ENCODE measurements at places on chromosomes 12 and 14. TPM values are rescaled to one million over a fixed set of nuclear protein-coding genes. Genes with fewer than 3 reads are reported as not detected.

Gene METTL3
- 123 TPM for total RNA-seq

DNA sequence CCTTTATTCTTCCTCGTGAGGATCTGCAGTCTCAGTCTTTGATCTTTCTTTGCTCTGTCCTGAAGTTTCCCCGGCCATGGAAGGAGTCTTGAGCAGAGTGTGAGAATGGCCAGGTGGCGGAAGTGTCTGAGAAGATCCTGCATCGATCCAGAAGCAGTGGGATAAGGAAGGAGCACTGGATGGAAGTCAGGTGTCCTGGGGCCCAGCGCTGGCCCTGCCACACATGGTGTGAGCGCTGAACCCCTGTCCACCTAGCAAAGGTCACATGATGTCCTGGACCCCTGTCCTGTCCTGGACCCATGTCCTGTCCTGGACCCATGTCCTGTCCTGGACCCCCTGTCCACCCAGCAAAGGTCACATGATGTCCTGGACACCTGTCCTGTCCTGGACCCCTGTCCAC is 111.8 kb upstream of the MED13L start:
- peaks cover 32% of the 10 kb centered on the region for H3K4me1 ChIP-seq
- DNase-seq: no peak
- no peaks in the 10 kb centered on the region for H3K27me3 ChIP-seq
- H3K36me3 ChIP-seq: no peaks in the 10 kb centered on the region
- H3K27ac ChIP-seq: no peak overlapping the region
- H3K4me3 ChIP-seq: no peak overlapping the region

- no peak overlapping the region for H3K4me3 ChIP-seq
- H3K36me3 ChIP-seq: peaks cover 14% of the 10 kb centered on the region
- H3K27me3 ChIP-seq: no peaks in the 10 kb centered on the region
These were observed 210.4 kb downstream of the ANO6 start for GRCh38 chr12:45426294-45426693.

GRCh38 chr12:77814386-77814785 is 16.3 kb upstream of the NAV3 start:
- no peaks in the 10 kb centered on the region for H3K36me3 ChIP-seq
- no peaks in the 10 kb centered on the region for H3K4me1 ChIP-seq
- H3K27ac ChIP-seq: no peak overlapping the region
- DNase-seq: no peak
- no peaks in the 10 kb centered on the region for H3K27me3 ChIP-seq

DNA sequence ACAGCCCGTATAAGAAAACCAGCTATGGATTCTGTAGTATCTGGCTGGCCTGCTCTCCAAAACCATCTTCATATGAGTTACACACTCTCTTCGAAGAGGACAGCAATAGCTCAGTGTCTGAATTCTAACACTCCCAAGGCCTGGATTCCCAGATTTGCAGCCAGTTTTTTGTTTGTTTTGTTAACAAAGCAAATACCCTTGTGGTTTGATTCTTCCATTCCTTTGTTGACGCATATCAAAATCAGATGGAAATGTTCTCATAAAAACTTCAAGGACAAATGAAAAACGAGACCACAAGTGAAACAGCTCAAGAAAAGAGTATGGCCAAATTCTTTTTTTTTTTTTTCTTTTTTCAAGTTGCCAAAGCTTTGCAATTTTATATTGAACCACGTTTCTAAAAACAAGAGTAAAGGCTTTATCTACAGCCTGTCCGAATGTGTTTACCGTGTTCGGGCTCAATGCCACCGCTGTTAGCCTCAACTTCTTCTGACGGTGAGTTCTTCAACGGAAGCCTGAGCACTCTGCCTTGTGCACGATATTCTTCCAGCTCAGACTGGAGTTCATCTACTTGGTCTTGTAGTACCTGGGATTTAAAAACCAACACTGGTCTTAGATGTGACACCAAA is 67.5 kb downstream of the NIN start:
- H3K4me1 ChIP-seq: no peaks in the 10 kb centered on the region
- no peak overlapping the region for H3K4me3 ChIP-seq
- no peak overlapping the region for H3K27ac ChIP-seq
- DNase-seq: no peak
- H3K36me3 ChIP-seq: peaks cover 27% of the 10 kb centered on the region

DNA sequence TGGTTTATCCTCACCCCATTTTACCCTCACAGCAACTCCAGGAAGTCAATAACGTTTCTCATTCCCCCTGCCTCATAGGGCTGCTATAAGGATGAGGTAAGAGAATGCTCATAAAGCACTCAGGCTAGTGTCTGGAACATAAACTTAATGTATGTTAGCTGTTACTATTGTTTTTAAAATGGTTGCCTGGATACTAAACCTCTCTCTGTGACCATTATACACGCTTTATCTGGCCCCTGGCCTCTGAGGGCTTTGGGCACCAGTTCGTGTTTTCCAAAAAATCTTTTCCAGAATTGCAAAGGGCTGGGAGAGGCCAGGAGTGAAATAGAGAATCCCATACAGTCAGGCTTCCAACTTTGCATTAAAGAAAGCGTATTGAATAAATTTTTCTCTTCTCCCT is 113.9 kb downstream of the KTN1 start:
- H3K27ac ChIP-seq: no peak overlapping the region
- no peaks in the 10 kb centered on the region for H3K4me1 ChIP-seq
- H3K27me3 ChIP-seq: no peaks in the 10 kb centered on the region
- no peaks in the 10 kb centered on the region for H3K36me3 ChIP-seq

DNA sequence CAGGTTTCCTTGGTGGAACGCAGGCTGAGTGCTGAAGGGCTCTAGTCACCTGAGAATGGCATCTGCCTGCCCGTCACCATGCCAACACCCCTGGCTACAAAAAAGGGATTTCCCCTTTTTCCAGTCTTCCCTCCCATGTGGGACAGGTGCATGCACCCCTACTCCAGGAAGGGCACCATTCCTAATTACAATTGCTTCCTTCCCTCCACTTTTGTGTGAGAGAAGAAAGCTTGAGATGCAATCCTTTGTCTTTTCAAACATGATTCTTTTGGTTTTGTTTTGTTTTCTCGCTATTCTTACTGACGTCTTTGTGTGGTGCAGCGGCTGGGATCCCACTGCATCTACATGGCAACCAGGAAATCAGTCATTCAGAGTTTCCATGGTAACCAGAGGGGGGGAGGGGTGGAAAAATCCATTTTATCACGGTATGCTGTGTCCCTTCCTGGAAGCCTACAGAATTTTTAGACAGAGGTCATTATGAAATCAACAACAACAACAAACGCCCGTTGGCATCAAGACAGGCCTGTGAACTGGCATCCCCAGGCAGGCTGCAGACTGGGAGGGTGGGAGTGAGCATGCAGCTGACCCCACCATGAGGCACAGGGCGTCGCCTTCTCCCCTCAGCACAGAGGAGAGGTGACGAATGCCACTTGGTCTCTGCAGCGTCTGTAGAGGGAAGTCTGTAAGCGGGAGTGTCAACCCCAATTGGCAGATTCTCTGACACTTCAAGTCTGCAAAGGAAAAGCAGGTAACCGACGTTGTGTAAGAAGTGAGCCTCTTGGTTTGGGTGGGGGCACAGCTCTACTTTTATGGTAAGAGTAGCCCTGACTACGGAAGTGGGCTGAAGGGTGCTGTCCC is 13.6 kb upstream of the GNG2 start:
- no peak overlapping the region for H3K4me3 ChIP-seq
- no peak overlapping the region for H3K27ac ChIP-seq
- no peaks in the 10 kb centered on the region for H3K27me3 ChIP-seq
- H3K36me3 ChIP-seq: no peaks in the 10 kb centered on the region

DNA sequence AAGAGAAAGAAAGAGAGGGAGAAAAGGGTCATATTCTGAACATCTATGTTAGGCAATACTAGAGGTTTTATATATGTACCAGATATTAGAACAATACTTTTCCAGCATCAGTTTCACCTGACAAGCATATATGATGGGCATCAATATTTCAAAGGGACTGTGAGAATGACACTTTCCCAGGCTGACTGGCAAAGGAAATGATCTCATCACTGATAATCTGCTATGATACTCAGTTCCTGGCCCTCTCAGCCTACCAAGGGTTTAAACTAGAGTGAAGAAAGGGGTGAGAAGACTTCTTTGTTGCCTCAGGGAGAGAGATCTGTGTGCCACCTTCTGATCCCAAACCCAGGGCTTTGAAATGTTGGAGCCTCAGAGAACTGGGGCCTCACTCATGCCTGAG is 183.5 kb downstream of the TTC8 start:
- H3K27ac ChIP-seq: no peak overlapping the region
- H3K4me1 ChIP-seq: peaks cover 12% of the 10 kb centered on the region
- no peak overlapping the region for H3K4me3 ChIP-seq
- DNase-seq: no peak

GRCh38 chr14:95146079-95146771 is 11.1 kb downstream of the DICER1 start:
- no peaks in the 10 kb centered on the region for H3K27me3 ChIP-seq
- peaks cover 44% of the 10 kb centered on the region for H3K4me1 ChIP-seq
- no peaks in the 10 kb centered on the region for H3K36me3 ChIP-seq
- H3K4me3 ChIP-seq: no peak overlapping the region
- DNase-seq: no peak

DNA sequence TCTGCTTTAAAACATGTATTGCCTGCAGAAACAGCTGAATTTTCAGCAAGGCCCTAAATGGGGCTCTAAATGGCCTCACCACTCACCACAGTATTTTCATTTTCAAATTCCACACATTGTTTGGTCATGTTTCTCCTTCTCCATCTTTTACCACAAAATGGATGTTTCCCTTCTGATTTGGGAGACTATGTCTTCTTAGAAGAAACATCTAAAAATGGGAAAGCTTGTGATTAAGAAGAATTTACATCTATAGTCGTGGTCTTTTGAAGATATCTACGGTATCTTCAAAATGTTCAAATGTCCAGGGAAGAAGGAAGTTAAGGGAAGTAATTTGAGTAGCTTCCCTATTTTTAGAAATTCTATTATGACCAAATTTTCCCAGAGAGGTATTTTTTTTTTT is 20.7 kb upstream of the TUBA1C start:
- no peak overlapping the region for H3K27ac ChIP-seq
- H3K27me3 ChIP-seq: no peaks in the 10 kb centered on the region

Measured in HepG2 (cell line).